ENCODE measurements at places on chromosomes 1 and 21. TPM values are rescaled to one million over a fixed set of nuclear protein-coding genes. Genes with fewer than 3 reads are reported as not detected.

GRCh38 chr1:151458802-151459330 lies 428 bp downstream of the POGZ start:
- no peaks in the 10 kb centered on the region for H3K4me1 ChIP-seq
- H3K27ac ChIP-seq = peak overlapping the region; percentile 98
- H3K27me3 ChIP-seq = no peaks in the 10 kb centered on the region
- DNase-seq = peak; percentile 34

GRCh38 chr1:228754646-228755268 lies 19.5 kb downstream of the RHOU start:
- H3K27me3 ChIP-seq = no peaks in the 10 kb centered on the region
- H3K4me3 ChIP-seq = no peak overlapping the region
- no peaks in the 10 kb centered on the region for H3K36me3 ChIP-seq

GRCh38 chr1:230794431-230794830 lies 47.2 kb downstream of the CAPN9 start:
- no peak overlapping the region for H3K27ac ChIP-seq
- no peaks in the 10 kb centered on the region for H3K27me3 ChIP-seq

DNA sequence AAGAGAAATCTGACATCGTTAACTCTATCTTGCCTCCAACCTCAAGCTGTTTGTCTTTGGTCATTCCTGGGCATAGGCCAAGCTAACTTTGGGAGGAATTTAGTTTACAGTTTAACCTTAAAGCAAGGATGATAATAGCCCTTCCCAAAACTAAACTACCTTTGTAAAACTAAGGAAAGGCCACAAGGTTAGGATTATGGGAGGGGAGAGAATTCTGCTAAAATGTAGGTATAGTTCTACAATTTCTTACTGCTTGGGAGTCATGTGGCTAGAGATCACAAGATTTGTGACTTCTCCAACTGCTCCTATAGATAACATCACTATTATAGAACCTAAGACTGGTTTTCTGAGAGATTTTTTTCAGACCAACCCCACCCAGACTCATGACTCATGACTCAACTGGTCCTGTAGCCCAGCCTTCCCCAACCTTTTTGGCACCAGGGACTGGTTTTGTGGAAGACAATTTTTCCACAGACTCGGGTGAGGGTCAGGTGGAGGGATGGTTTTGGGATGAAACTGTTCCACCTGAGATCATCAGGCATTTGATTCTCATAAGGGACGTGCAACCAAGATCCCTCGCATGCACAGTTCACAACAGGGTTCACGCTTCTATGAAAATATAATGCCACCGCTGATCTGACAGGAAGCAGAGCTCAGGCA lies 70.7 kb upstream of the MUTYH start:
- no peaks in the 10 kb centered on the region for H3K27me3 ChIP-seq
- no peak overlapping the region for H3K4me3 ChIP-seq
- H3K36me3 ChIP-seq = no peaks in the 10 kb centered on the region
- H3K4me1 ChIP-seq = no peaks in the 10 kb centered on the region

GRCh38 chr1:115545791-115546733 lies 95.7 kb upstream of the VANGL1 start:
- no peaks in the 10 kb centered on the region for H3K4me1 ChIP-seq
- peak; percentile 52 for DNase-seq
- peak overlapping the region; percentile 77 for H3K27ac ChIP-seq
- H3K4me3 ChIP-seq = no peak overlapping the region
- no peaks in the 10 kb centered on the region for H3K36me3 ChIP-seq

DNA sequence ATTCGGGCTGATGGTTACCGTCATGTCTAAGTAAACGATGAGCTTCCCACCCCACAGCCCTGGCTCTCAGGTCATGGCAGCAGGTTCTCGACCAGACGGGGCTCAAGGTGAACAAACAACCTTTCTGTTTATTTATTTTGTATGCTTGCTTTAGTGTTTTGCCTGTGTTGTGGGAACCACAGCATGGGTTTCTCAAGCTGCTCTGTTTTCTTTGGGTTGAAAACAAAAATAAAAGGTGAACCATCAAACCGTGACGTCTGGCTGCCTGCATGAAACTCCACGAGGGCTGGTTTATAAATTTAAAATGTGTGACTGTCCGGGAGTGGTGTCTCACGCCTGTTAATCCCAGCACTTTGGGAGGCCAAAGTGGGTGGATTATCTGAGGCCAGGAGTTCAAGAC lies 28.0 kb downstream of the TMEM51 start:
- H3K4me1 ChIP-seq = no peaks in the 10 kb centered on the region
- H3K27me3 ChIP-seq = no peaks in the 10 kb centered on the region
- no peak overlapping the region for H3K27ac ChIP-seq

DNA sequence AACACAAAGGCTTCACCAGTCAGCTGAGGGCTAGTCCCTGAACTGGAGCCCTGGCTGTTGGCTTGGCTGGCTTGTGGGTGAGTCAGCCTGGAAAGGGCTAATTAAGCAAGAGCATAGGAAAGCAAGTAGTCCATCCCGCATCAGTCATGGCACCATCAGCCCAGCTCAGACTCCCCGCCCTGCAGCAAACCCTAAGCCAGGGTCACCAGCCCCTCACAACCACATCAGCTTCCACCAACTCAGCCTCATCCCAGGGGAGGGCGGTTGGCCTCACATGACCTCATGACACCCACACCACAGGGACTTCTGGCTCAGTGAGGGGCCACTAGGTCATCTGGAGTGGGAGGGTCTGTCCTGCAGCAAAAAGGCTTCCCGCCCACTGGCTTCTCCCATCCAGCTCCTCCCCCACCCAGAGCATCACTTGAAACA lies 7.0 kb upstream of the SPATC1L start:
- DNase-seq = peak; percentile 48
- H3K36me3 ChIP-seq = no peaks in the 10 kb centered on the region
- H3K27me3 ChIP-seq = no peaks in the 10 kb centered on the region
- no peak overlapping the region for H3K4me3 ChIP-seq
- H3K27ac ChIP-seq = peak overlapping the region; percentile 92
- H3K4me1 ChIP-seq = peaks cover 17% of the 10 kb centered on the region

GPR153 gene
- total RNA-seq = 5.4 TPM

DNAJC8 gene
- total RNA-seq = 67.8 TPM
